ENCODE measurements at places on chromosomes 11 and 22. TPM values are rescaled to one million over a fixed set of nuclear protein-coding genes. Genes with fewer than 3 reads are reported as not detected.
A peak's percentile ranks its signal among the peaks of the same experiment; 100 is the strongest.

GRCh38 chr11:94883878-94884277 lies 89.5 kb downstream of the CWC15 start:
- DNase-seq: no peak

YAP1 gene
- total RNA-seq: 130 TPM

SMC1B gene
- total RNA-seq: not detected

LINC01488 gene
- total RNA-seq: not detected

DNA sequence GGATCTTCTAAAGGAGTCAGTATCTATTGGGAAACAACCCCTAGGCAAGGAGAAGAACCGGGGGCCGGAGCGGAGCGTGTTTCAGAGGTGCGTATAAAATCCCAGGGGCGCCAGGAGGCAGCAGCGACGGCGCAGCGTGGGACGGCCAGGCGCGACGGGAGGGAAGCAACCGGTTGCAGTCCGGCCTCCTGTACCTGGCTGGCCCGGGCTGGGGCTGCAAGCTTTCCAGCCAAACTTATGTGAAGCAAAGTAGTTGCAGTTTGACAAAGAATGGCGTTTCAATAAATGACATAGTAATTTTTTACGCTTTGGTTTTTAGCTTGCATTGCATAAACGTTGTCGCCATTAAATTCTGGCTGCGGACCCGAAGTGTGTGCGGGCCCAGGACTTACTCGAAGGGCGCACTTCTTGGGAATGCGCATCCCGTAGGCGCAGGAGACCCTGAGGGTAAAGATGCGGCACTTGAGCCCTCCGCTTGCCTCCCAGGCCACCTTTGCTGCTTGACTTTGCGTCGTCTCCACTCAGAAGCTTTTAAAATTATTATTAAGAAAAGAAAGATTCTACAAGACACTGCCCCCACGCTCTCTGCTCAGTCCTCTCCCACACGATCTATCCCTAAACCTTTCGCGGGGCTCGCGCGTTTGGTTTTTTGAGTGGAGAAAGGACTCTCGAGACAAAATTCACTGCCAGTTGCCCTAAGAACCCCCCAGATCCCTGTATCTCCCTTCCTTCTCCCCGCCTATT lies 1.6 kb upstream of the WT1 start:
- DNase-seq: no peak

NLRP6 gene
- 495 TPM for total RNA-seq

DNA sequence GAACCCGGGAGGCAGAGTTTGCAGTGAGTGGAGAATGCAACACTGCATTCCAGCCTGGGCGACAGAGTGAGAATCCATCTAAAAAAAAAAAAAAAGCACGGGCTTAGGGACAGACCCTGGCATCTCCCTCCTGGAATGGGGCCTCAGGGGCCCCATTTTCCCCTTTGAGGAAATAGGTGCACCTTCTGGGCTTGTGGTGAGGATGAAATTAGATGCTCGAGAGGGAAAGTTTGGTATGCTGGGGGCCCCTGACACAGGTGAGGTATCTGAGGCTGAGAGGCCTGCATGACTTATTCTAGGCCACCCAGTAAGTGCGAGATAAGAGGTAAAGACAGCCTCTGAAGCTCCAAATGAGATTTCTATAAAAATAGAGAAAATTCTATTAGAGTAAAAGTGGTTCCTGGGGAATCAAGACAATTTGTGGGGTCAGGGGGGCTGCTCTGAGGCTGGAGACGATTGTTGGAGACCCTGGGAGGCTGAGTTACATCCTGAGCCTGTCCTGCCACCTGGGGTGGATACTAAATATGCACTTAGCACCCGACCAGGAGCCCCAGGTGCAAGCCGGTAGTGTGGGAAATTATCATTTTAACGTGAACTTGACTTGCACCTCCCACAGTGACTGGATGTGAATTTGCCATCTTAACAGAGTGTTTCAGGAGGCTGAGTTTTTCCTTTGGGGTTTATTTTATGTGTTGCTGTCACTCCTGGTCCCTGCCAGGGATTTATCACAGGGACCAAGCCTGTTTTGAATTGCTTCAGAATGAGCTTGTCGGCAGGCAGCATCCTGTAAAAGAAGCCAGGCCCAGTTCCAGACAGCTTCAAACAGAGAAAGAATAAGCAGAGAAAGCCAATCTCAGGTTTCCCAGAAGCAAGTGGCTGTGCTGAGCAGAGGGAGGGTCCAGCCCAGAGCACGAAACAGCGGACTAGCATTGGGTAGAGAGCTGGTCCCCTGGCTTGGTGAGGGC lies 48.4 kb upstream of the TSKU start:
- DNase-seq: no peak

GRCh38 chr11:130897262-130898182 lies 18.8 kb downstream of the SNX19 start:
- DNase-seq: no peak

- DNase-seq: no peak
Measured at GRCh38 chr11:111905411-111905810, 6.2 kb downstream of the CRYAB start.

GRCh38 chr11:122343210-122343609 lies 227.2 kb upstream of the BLID start:
- DNase-seq: no peak

- DNase-seq: no peak
Measured at GRCh38 chr11:73085189-73085875, 56.8 kb downstream of the FCHSD2 start.

DNA sequence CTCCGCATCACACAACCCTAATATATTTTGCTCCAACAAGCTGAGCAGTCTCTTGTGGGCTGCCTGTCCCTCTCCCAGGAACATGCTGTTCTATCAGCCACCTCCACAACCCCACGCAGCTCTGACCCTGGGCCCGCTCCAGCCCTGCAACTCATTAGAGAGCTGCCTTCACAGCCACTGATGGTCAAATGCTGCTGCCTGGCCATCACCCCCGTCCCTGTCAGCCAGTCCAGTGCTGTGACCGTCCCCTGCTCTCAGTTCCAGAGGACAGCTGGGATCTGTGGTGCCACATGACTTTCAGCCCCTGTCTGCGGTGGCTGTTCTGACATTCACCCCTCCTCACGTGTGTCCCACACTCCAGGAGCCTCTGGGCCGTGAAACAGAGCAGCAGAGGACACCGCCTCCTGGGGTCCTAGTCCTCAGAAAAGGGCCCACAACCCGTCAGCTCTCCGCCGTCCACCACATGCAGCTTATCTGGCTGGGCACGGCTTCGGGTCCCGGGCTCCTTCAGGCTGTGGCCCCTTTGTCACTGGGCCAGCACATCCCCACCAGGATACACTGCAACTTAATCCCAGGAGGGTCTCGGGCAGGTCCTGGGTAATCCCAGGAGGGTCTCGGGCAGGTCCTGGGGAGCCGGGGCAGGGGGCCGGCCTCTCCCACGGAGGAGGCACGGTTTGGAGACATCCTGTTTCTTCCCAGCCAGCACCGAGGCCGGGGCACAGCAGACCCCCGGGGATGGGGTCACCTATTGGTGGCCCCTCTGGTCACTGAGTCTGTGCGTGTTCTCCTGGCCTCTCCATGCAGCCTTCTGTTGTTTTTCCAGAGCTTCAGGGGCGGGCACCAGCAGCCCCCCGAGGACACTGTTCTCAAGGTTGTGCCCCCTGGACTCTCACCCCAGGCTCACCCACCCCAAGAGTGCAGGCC lies 15.1 kb downstream of the CRELD2 start:
- DNase-seq: no peak

GRCh38 chr22:39514373-39514973 lies 5.9 kb upstream of the ATF4 start:
- peak; percentile 66 for DNase-seq

DNA sequence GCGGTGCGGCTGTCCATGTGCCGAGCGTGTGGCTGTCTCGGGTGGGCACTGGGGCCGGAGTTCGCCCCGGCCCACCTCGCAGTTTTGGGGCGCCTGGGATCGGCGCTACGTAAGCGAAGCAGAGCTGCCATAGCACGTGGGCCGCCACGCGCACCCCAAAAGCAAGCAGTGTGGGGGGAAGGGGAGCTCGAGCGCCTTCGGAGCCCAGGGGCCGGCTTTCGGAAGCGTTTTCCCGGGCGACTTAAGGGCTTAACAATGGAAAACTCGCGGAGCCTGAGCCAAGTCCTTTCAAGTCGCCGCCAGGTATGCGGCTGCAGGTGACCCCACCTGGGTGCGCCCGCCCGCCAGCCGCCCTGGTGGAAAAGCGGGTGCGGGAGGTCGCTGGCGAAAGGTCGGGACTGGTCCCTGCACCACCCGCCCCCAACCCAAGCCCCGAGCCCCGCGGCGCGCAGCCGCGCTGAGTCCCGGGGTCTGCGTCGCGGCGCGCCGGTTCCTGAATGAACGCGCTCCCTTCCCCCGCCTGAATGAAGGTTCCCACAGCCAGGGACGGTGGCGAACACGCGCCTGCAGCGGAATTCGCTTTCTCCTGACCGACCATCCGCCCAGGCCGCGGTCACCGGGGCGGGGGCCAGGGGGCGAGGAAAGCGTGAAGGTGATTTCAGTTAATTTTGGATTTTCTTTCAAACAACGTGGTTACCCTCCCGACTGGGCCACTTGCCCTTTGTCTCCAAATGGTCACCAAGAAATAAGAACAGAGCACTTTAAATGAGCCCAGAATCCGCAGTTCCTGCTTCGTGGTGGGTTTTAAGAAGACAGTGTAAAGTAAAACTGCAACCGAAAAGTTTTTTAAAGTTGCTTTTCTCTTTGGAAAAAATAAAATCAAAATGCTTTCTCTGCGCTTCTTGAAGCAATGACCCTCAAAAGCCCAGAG lies 2.8 kb upstream of the CCND1 start:
- DNase-seq: no peak

SLC43A1 gene
- total RNA-seq: 10.5 TPM

DNA sequence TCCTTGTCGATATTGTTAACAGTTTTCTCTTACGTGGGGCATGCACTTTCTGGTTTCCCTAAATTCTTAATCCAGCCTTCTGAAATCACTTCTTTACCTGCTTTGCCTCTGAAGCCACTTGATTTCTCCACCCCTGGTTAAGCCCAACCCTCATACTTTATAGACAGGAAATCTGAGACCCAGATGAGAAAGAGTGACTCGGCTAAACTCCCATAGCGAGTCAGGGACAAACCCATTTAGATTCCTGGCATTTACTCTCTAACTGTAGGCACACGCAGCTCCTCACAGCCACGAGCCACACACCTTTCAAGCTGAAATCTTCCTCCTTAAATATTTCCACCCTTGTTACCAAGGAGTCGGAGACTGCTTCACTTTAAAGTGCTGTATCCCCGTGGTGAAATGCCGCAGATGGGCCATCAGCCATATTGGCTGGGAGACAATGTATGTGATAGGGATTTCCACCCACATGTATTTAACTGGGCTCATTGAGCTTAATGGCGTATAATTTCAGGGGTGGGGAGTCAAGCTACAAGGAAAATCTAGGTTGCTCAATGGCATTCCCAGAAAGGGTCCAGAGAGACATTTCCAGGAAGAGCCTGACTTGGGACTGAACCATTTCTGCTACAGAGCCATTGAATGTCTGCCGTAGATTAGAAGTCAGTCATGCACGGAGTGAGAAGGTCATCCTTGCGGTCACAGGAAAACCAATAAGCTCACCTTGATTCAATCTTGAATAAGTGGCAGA lies 49.9 kb upstream of the GRK3 start:
- no peak for DNase-seq
